Spinal cord (tissue), 10 donors: ENCODE measurements at places on chromosomes 4 and X.

- no peak for DNase-seq
Measured at GRCh38 chr4:188270273-188271069, 131.2 kb downstream of the TRIML1 start.

DNA sequence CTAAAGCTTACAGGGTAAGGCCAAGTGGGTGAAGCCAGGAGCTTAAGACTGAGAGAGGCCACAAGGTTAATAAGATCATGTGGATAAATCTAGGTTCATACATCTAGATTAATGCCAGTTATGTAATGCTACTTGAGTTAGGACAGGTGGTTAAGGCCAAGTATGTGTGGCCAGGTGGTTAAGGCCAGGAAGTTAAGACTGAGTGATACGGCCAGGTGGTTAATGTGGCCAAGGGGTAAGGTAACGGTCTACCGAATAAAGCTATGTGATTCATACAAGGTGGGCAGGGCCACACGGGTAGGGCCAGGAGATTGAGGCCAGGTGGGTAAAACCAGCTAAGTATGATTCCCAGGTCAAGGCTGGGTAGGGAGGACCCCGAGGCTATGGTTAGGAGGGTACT, 223.0 kb downstream of the TACR3 start:
- no peak for DNase-seq

DNA sequence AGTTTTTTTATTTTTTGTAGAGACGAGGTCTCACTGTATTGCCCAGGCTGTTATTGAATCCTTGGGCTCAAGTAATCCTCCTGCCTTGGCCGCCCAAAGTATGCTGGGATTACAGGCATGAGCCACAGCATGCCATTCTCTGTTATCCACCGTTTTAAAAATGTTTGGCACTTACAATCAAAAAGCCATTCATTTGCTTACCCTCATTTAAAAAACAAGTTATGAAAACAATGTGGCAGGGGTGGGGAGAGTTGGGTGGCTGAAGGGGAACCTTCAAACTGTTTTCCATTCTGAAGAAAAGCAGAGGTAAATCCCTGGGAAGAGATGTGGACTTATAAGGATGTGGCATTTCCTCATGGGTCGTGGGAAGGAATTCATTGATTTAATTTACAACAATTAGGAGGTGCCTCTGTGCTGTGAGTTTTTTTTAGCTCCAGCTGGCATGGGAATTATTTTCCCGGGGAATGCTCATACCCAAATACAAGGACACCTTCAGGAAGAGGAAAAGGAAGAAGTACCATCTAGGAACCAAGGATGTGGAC, 103.5 kb downstream of the MID1 start:
- DNase-seq = no peak

GRCh38 chr4:125992891-125993290, 678.1 kb downstream of the FAT4 start:
- DNase-seq = no peak

- DNase-seq = no peak
Measured at GRCh38 chrX:120253784-120254183, 3.2 kb downstream of the ZBTB33 start.

DNA sequence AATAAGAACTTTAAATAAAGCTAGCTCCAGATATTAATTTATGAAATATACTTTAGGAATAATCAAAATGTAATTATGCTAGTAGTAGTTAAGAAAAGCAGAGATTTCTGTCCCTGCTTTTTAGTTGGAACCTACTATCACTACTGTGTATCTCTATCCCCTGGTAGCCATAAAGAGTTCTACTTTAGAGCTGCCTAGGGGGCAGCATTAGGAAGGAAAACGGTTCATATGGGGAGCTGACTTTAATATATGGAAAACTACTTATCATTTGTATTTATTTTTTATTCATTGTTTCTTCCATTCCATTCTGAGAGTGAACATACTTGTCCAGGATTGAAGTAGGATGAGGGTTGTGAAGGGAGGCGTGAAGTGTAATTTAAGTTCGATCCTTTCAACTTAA, 40.9 kb downstream of the CPEB2 start:
- no peak for DNase-seq

GRCh38 chr4:8552024-8552423, 28.2 kb upstream of the GPR78 start:
- DNase-seq = no peak
